ENCODE measurements at places on chromosomes 5 and 9.

GRCh38 chr5:16883176-16883575 is 52.9 kb downstream of the MYO10 start:
- no peak for DNase-seq

- peak; percentile 62 for DNase-seq
Measured at GRCh38 chr9:93003552-93004407, 54.7 kb upstream of the SUSD3 start.

DNA sequence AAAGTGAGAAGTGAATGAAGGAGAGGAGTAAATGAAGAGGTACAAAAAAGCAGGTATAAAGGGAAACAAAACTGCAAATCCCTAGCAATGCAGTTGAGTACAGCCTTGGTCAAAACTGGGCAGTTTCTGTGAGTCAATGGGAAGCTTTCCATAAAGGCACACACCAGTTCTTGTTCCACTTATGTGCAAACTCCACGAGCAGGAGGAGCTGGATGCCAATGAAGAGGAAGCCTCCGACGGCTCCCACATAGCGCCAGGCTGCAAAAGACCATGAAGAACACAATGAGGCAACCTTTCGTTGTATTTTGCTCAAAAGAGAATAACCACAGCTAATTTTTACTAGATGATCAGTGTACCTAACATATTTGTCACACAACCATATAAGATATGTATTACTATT is 81.1 kb downstream of the SERINC5 start:
- DNase-seq = no peak

GRCh38 chr5:60718166-60718892 is 18.4 kb upstream of the DEPDC1B start:
- DNase-seq = no peak

GRCh38 chr9:86614871-86615849 is 260.9 kb upstream of the TUT7 start:
- no peak for DNase-seq

GRCh38 chr9:110615498-110615897 is 36.0 kb upstream of the SVEP1 start:
- no peak for DNase-seq

GRCh38 chr5:157004893-157005551 is 42.0 kb upstream of the TIMD4 start:
- no peak for DNase-seq
